ENCODE measurements at places on chromosomes 1 and 21.

DNA sequence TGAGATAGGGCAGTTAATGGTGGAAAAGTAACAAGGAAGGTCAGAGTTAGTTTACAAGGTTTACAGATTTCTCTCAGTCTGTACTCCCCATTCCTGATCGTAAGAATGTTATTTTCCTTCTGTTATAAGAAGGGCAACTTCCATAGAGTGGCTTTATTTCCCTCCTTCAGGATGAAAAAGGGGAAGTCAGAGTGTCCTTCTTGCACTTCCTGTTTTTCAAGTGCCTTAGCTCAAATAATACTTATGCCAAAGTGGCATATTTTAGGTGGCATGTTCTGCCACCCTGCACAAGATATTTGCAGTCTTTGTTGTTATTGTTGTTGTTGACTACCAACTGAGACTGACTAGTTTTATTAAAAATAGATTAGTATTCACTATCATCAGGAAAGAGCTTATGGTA, 730.7 kb upstream of the ADGRL4 start:
- DNase-seq, result no peak

GRCh38 chr1:230068952-230069684, 2.1 kb downstream of the GALNT2 start:
- no peak for DNase-seq

DNA sequence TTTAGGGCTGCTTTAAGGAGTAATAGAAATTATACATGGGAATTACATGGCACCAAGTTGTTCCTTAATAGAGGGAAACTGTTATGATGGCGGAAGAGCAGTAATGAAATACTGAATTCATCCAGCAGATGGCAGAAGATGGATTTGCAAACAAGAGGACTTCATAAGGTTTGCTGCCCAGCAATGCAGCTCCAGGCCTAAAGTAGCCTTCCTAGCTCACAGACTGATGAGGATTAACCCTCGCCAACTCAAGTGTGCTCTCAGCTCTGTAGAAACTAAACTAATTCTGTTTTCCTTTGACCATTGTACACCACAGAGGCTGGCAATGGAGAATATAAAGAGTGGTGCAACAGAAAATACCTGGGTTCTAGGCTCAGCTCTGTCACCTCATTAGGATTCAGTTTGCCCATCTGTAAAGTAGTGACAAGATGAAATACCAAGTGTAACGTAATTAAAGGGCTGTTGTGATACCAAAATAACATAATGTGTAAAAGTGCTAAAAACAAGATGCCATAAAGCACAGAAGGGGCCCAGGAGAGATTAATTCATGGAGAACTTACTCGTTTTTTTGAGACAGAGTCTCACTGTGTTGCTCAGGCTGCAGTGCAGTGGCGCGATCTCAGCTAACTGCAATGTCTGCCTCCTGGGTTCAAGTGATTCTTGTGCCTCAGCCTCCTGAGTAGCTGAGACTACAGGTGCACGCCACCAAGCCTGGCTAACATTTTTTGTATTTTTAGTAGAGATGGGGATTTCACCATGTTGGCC, 102.4 kb upstream of the SERBP1 start:
- no peak for DNase-seq

- DNase-seq, result no peak
Observed at GRCh38 chr1:205368478-205368877, 11.8 kb upstream of the KLHDC8A start.

- DNase-seq, result no peak
Observed at GRCh38 chr21:38165466-38166172, 91.2 kb upstream of the KCNJ15 start.

- DNase-seq, result no peak
Observed at GRCh38 chr1:171081314-171081753, 9.4 kb upstream of the FMO3 start.

GRCh38 chr1:47548637-47549036, 110.8 kb downstream of the FOXD2 start:
- no peak for DNase-seq

Measured in stimulated activated CD8-positive, alpha-beta memory T cell treated with anti-CD3 and anti-CD28 coated beads, Interleukin-4, amount 100 ng/mL, for 1 hour (primary cell).